Stimulated activated CD4-positive, alpha-beta T cell treated with anti-CD3 and anti-CD28 coated beads, Interleukin-12 subunit alpha, Interleukin-12 subunit beta, amount 100 ng/mL, for 48 hours (primary cell): ENCODE measurements at places on chromosomes 3 and 15.

DNA sequence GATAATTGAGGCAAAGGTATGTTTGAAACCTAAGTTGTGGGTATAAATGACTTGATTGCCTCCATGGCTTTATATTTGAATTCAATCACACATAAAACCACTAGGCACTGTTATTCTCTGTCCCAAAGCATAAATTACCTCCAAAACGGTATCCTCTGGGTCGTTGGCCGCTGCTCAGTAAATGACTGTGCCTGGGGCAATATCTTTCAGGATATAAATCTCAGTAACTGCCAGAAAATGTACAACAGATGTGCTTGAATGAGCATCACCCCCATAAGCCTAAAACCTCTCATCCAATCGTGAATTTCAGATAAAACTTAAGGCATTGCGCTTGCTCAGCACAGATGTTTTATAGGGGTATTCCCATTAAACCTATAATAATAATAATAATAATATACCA, 19.0 kb upstream of the C3orf49 start:
- DNase-seq: no peak

DNA sequence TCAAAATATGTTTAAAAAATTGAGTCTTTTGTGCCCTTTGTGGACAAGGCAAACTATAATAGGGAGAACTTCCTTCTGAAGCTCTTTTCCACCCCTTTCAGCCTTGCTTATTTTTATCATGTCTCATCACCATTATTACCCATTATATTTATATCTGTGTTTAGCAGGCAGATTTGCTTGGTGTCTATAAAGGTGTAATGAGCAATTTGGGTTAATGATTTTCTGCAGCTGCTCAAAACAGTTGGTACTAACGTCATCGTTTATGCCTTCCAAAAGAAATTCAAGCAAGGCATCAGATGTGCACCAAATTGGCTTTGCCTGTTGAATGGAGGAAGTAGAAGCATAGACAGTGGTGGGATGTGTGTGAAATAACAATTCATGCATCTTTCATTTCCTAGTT, 483.7 kb upstream of the SGO1 start:
- DNase-seq: no peak

- no peak for DNase-seq
These were observed 1001.1 kb upstream of the EPHA6 start for GRCh38 chr3:95813244-95813643.

- peak; percentile 62 for DNase-seq
These were observed 57.6 kb upstream of the BCL6 start for GRCh38 chr3:187802928-187803259.

- no peak for DNase-seq
These were observed 62.8 kb downstream of the ISG20 start for GRCh38 chr15:88701561-88702095.
